Tibial artery (tissue), 4 donors: ENCODE measurements at places on chromosomes 3 and 15.

- peak overlapping the region; percentile 43 for H3K4me3 ChIP-seq
- no peaks in the 10 kb centered on the region for H3K27me3 ChIP-seq
- no peak for DNase-seq
- peak overlapping the region; percentile 84 for H3K27ac ChIP-seq
Observed at GRCh38 chr3:48595526-48596121, 495 bp upstream of the COL7A1 start.

DNA sequence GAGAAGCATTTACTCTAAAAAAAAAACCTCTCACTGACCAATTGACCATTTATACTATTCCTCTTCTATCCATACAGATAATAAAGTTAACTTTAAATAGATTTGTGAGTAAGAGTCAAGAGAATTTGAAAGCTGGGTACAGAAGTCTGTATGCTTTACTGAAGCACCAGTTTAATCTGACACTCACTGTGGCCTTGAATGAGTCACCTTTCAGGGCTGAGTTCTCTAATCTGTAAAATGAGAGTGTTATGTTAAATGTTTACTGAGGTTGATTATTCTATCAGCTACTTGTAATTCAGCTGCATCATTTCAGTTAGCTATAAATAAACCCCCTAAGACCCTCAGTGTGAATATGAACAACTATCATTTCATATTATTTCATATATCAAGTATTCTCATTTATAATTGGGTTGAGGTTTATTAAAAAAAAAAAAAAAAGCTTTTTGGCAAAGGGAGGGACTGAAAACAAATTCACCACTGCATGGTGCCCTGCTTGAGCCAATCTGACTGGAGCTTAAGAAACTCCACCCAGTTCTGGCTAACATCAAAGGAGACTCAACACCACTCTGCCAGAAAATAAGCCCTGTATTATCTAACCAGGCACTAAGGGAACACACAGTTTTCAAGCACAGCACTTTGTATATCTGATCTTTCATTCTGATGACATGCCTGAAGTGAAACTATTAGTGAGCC lies 2.8 kb downstream of the MAP4 start:
- H3K36me3 ChIP-seq, result no peaks in the 10 kb centered on the region
- peaks cover 67% of the 10 kb centered on the region for H3K4me1 ChIP-seq
- no peak overlapping the region for H3K4me3 ChIP-seq
- peak overlapping the region; percentile 36 for H3K27ac ChIP-seq
- no peaks in the 10 kb centered on the region for H3K27me3 ChIP-seq

DNA sequence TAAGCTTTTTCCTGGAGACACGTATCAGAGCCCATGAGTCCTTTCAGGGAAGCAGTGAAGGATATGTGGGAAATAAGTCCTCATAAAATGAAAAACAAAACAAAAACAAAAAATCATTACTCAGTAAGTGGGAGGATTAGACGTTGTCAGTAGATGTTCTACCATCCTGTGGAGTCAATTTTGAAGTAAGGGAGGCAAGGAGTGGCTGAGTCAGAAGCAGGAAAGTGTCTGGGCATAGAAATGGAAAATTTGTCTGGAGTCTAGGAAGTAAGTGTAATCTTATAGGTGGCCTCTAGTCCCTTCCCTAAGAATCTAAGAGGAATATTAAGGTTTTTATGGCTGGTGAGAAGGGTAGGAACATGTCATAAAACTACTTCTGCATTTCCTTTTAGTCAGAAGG lies 339.8 kb upstream of the SEMA6D start:
- no peaks in the 10 kb centered on the region for H3K27me3 ChIP-seq
- no peak overlapping the region for H3K27ac ChIP-seq
- no peaks in the 10 kb centered on the region for H3K36me3 ChIP-seq
- no peak for DNase-seq
- no peak overlapping the region for H3K4me3 ChIP-seq

DNA sequence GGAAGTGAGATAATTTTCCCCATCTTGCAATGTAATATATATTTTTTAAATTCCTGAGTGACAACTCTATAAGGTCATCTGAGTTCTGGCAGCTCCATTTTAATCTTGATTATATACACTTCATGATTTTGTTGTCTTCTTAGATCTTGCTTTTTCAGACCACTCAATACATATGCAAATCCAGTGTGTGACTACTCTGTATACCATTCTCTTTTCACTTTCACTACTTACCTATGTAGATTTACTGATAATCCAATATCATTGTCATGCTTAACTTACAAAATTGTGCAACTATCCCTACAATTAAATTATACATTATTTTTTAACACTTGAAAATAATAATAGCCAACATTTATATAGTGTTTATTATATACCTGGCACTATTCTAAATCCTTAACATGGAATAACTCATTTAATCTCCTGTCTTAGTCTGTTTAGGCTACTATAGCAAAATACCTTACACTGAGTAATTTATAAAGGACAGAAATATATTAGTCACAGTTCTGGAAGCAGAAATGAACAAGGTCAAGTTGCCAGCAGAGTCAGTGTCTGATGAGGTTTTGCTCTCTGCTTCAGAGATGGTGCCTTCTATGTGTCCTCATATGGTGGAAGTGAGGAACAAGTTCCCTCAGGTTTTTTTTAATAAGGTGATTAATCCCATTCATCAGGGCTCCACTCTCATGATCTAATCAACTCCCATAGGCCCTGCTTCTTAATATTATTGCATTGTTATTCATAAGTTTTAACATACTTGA lies 338.5 kb downstream of the TUSC7 start:
- no peaks in the 10 kb centered on the region for H3K36me3 ChIP-seq
- no peaks in the 10 kb centered on the region for H3K4me1 ChIP-seq
- no peak overlapping the region for H3K4me3 ChIP-seq
- no peaks in the 10 kb centered on the region for H3K27me3 ChIP-seq

DNA sequence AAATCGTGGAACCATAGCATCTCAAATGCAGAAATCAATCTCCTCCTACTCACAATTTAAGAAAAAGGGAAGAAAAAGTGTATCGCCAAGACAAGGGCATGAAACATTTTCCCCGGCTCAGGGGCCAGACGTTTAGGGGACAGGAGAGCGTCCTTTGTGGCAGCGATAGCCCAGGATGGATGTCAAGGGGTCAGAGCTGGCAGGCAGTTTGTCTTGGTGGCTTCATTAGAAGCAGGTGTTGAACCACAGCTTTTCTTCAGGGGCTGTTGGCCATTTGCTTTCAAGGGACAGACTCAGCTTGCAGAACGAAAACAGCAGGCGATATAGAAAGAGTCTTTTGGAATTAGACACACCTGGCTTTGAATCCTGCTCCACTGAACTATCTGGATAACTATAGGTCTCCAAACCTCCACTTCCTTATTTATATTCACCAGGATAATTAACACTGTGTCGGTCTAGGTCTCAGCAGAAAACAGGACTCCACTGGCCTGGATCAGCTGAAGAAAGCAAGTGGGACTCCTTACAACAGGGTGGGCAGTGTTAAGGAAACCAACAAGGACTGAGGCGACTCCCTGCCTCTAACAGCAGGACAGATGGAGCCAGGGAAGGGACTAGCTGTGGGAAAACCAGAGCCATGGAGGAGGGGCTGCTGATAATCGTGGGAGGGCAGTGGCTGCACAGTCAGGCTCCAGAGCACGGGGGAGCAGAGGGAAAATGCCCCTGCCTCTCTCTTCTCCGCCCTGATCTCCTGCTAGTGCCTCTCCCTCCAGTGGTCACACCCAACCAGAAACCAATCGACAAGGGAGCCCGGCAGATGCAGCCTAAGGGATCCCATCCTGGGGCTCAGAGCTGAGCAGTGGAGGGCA lies 123.6 kb downstream of the LIPC start:
- no peak overlapping the region for H3K27ac ChIP-seq
- no peaks in the 10 kb centered on the region for H3K27me3 ChIP-seq
- DNase-seq, result no peak
- H3K4me1 ChIP-seq, result peaks cover 10% of the 10 kb centered on the region
- H3K4me3 ChIP-seq, result no peak overlapping the region

- H3K27ac ChIP-seq, result peak within 1 kb of the TSS; percentile 94
- peaks cover 56% of the 10 kb centered on the region for H3K4me1 ChIP-seq
- no peaks in the 10 kb centered on the region for H3K27me3 ChIP-seq
- peak within 1 kb of the TSS; percentile 74 for H3K4me3 ChIP-seq
- DNase-seq, result peak; percentile 81
Observed at GRCh38 chr3:46693038-46693891, at the start of gene ALS2CL. Gene ALS2CL (minus strand): TSS chr3:46693679. CDS start chr3:46689440, 4,239 bp downstream.

DNA sequence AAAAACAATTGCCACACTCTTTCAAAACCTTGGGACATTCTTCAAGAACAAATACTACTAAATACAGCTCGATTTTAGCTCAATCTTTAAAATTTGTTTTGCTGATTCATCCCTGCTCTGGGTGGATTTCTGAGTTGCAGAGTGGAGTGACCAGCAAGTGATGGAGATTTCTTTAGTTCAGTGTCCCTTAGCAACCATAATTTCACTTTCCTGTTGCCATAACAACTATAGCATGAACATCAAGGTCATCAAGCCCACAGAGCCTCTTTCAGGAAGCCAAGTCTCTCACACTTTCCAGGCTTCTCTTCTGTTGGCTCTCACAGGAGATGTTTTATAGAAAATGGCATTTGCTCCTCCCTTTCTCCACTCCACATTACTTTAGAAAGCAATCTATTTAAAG lies 597.2 kb upstream of the ADAMTS9 start:
- no peaks in the 10 kb centered on the region for H3K27me3 ChIP-seq
- no peaks in the 10 kb centered on the region for H3K36me3 ChIP-seq
- H3K4me3 ChIP-seq, result no peak overlapping the region
- H3K27ac ChIP-seq, result no peak overlapping the region
- no peak for DNase-seq

GRCh38 chr3:26614006-26614685 lies 8.4 kb upstream of the LRRC3B start:
- no peaks in the 10 kb centered on the region for H3K4me1 ChIP-seq
- H3K4me3 ChIP-seq, result no peak overlapping the region
- DNase-seq, result no peak
- H3K36me3 ChIP-seq, result no peaks in the 10 kb centered on the region
- H3K27ac ChIP-seq, result no peak overlapping the region
- peaks cover 3% of the 10 kb centered on the region for H3K27me3 ChIP-seq

- no peaks in the 10 kb centered on the region for H3K4me1 ChIP-seq
- H3K27ac ChIP-seq, result no peak overlapping the region
- DNase-seq, result no peak
- H3K27me3 ChIP-seq, result no peaks in the 10 kb centered on the region
Observed at GRCh38 chr15:91238644-91239425, 138.8 kb downstream of the SV2B start.

GRCh38 chr15:48336940-48337339 lies 5.7 kb downstream of the DUT start:
- no peak for DNase-seq
- H3K4me1 ChIP-seq, result peaks cover 5% of the 10 kb centered on the region
- H3K36me3 ChIP-seq, result peaks cover 41% of the 10 kb centered on the region
- no peaks in the 10 kb centered on the region for H3K27me3 ChIP-seq
- H3K4me3 ChIP-seq, result no peak overlapping the region
- no peak overlapping the region for H3K27ac ChIP-seq

GRCh38 chr15:82111918-82112317 lies 66.1 kb upstream of the MEX3B start:
- H3K4me3 ChIP-seq, result no peak overlapping the region
- no peaks in the 10 kb centered on the region for H3K27me3 ChIP-seq
- no peak overlapping the region for H3K27ac ChIP-seq
- H3K36me3 ChIP-seq, result no peaks in the 10 kb centered on the region

DNA sequence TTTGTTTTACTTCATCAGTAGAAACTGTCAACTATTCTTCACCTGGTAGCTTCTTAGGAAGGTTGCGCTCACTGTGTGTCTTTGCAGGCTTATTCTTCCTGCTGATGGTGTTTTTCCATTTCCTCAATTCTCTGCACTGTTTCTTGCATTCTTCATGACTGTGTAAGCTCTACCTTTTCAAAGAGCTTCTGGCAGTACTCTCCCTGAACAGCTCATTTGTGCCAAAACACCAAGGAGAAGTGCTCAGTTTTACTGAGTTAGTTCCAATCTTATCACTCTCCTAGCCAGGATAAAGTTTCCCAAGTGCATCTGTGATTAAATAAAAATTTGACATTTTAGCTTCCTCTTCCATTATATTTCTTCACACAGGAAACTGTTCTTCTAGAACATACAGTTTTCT lies 339.8 kb downstream of the EPHA3 start:
- H3K4me3 ChIP-seq, result no peak overlapping the region
- H3K27me3 ChIP-seq, result no peaks in the 10 kb centered on the region
- H3K36me3 ChIP-seq, result no peaks in the 10 kb centered on the region
- H3K4me1 ChIP-seq, result no peaks in the 10 kb centered on the region
- no peak overlapping the region for H3K27ac ChIP-seq

GRCh38 chr3:169907476-169907875 lies 3.9 kb upstream of the SAMD7 start:
- H3K36me3 ChIP-seq, result no peaks in the 10 kb centered on the region
- no peak overlapping the region for H3K4me3 ChIP-seq
- no peaks in the 10 kb centered on the region for H3K27me3 ChIP-seq
- H3K4me1 ChIP-seq, result no peaks in the 10 kb centered on the region
- DNase-seq, result no peak

DNA sequence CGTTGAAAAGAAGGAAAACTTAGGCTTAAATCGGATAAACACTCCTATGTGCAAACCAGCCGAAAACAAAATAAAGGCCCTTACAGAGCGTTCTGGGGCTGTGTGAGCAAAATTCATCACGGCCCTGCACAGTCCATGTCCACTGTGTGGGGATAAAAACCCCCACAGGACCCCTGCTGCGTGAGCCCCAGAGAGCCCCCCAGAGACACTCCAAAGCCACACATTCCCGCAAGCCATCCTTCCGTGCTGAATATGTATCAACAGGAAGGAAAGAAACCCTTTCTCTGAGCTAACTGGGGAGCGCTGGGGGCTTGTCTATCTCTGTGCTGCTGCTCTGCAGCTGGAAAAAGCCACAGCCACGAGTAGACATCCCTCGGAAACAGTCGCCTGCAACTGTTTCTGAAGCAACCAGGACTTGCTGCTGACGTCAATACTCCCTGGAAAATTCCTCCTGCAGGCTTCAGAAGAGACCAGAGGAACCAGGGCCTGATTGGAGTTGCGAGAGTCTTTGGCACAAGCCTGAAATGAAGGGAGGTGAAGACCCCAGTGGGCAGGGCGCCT lies 72.7 kb downstream of the NUP210 start:
- no peaks in the 10 kb centered on the region for H3K4me1 ChIP-seq
- peaks cover 4% of the 10 kb centered on the region for H3K27me3 ChIP-seq
- H3K4me3 ChIP-seq, result no peak overlapping the region
- H3K27ac ChIP-seq, result no peak overlapping the region
- no peaks in the 10 kb centered on the region for H3K36me3 ChIP-seq

DNA sequence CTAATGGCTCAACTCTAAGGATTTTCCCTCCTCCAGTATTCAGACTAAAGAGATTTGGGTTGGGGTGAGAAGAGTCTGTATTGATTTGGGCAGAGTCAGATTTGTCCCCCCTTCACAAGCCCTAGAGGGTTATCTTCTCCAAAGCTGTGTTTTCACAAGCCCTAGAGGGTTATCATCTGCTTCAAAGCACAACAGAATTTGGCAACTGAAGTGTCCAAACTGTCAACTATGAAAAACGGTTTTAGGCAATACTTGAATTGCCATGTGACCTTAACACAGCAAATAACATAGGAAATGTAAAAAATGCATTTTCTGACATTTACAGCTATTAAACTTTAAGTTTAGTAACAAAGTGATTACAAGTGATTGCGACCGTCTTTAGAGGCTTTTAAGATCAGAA lies 119.9 kb downstream of the IMPG2 start:
- H3K27ac ChIP-seq, result no peak overlapping the region
- no peak for DNase-seq
- no peak overlapping the region for H3K4me3 ChIP-seq
- no peaks in the 10 kb centered on the region for H3K36me3 ChIP-seq
